Bone marrow (tissue), 2 donors: ENCODE measurements at places on chromosomes 7 and 10.

DNA sequence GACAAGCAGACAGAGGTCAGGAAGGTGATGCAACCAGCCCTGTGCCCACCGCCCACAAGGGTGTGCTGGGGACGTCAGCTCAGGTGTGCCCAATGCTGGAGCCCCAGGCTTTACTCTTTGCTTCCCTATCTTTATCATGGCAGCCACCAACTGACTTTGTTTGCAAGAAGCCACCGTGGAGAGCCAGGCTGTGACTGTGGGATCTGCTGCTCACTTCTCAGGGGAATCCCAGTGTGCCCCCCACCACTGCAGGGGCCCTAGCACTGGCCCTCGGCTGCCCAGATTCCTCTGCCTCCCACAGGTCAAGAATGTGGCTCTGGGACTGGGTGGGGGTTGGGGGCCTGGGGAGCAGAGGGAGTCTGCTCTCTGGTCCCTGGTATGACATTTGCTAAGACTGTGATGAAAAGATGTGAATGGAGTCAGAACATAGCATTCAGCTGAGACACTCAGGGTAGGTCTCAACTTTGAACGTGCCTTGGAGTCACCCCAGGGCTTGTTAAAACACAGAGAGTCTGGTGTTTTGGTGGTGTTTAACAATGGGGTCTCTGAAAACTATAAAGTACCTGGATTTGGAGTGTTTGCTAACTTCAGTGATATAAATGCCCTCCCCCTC lies 47.3 kb downstream of the ARHGAP22 start:
- no peak for DNase-seq

GRCh38 chr10:133378251-133379096 lies 588 bp upstream of the PAOX start:
- DNase-seq = peak; percentile 50

GRCh38 chr7:42575171-42575570 lies 336.7 kb downstream of the C7orf25 start:
- no peak for DNase-seq

GRCh38 chr7:73851410-73852338 lies 9.3 kb upstream of the TMEM270 start:
- peak; percentile 65 for DNase-seq

DNA sequence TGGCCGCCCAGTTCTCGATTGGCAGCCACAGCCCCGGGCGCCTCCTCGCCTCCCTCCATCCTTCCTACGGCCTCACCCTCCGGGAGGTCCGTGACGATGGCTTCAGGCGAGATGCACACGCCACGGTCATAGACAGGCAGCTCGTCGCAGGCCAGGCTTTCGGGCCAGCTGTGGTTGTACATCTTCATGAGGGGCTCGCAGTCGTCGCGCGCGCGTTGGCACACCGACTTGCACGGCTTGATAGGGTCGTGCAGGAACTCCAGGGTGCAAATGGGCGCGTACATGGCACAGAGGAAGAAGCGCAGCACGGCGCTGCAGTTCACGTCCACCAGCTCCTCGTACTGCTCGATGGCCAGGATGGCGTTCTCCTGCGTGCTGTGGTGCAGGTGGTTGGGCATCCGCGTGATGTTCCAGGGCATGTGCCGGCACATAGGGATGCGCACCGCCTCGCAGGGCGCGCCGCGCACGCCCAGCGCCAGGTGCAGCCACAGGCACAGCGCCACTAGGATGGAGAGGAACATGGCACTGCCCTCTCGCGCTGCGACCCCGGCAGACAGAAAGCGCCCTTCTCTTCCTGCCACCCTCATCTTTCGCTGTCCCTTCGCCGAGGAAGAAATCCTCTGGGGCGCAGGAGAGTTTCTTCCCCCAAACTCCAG lies 472 bp downstream of the SFRP4 start:
- DNase-seq = peak; percentile 5

DNA sequence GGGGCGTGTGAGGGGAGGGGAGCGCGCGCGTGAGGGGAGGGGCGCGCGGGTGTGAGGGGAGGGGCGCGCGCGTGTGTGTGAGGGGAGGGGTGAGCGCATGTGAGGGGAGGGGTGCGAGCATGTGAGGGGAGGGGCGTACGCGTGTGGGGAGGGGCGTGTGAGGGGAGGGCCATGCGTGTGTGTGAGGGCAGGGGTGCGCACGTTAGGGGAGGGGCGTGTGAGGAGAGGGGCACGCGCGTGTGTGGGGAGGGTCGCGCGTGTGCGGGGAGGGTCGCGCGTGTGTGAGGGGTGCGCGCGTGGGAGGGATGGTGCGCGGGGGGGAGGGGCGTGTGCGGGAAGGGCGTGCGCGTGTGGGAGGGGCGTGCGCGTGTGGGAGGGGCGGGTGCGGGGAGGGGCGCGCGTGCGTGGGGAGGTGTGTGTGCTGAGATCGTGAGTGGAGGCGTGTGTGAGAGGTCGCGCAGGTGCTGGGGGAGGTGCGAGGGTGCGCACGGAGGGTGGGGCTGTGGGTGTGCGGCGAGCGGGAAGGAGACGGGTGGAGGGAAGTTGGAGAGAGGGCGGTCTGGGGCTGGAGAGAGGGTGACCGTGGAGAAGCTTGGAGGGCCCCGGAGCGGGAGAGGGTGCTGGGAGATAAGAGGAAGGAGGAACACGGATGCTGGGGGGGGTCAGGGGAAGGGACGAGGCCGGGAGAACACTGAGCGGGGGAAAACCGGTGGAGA lies 19.7 kb downstream of the MXI1 start:
- peak; percentile 82 for DNase-seq

DNA sequence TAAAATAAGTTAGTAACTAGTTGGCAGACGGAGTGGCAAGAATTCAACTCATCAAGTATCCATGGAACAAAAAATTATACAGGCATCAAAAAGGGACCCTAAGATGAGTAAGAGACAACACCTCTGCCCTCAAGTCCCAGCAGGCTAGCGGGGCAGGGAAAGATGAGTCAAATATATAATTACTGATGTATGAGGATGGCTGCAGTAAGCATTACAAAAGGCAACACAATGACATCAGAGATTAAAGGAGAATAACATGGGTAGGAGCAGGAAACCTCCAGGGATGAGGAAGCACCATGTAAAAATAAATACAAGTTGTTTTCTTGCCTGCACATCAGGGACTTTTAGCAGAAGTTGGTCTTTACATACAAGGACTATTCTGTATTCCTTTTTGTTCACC lies 49.4 kb downstream of the SCRN1 start:
- DNase-seq = no peak
